ENCODE measurements at places on chromosomes 5 and 9.
A peak's percentile ranks its signal among the peaks of the same experiment; 100 is the strongest.

- DNase-seq, result no peak
Observed at GRCh38 chr9:132919614-132920268, 24.7 kb downstream of the TSC1 start.

DNA sequence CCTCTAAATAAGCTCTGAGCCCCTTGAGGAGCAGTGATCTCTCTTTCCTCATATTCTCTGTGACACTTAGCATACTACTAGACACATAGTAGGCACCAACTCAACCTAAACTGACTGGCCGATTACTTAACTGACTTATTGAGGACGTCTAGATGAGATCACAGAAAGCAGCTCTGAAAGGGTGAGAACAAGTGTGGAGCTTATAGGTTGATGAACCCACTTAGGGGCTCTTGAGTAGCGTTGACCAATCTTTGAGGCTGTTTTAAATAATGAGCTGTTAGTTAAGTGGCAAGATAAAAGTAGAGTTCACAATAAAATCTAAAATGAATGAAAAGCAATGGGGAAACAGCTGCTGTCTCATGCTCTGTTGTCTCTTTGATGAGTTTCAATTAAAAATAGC is 124.7 kb upstream of the TNPO1 start:
- DNase-seq, result no peak

- DNase-seq, result no peak
Observed at GRCh38 chr9:75921391-75922127, 31.1 kb downstream of the PCSK5 start.

GRCh38 chr5:160434022-160434531 is 12.4 kb downstream of the PTTG1 start:
- no peak for DNase-seq

- no peak for DNase-seq
Observed at GRCh38 chr9:74666625-74667316, 169.6 kb downstream of the RORB start.

GRCh38 chr9:77769246-77769645 is 121.1 kb upstream of the GNA14 start:
- no peak for DNase-seq

DNA sequence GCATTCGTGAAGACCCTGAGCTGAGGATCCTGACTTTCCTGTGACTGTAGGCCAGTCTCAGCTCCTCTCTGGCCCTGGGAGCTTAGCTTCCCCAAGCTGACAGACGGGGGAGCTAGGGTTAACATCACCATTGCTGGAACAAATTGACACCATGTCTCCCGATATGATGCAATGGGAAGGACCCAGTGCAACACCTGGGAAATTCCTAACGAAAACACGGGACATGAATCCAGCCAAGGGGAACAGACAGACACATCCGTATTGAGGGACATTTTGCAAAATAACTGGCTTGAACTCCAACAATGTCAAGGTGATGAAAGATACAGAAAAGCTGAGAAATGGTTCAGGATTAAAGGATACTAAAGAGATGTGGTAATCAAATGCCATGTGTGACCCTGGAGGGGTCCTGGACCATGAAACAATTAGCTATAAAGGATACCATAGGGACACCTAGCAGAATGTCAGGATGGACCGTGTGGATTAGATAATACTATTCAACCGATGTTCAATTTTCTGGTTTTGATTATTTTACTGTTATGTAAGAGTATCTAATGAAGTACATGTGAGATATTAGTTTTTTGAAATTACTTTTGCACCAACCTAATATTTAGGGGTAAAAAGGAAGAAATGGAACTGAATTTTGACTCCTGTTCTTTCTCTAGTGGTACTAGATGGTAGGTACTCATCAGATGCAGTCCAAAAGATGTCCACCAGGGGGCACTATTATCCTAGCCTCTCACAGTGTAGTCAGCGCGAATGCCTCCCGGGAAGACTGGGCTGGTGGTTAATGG is 52.7 kb downstream of the NDST1 start:
- DNase-seq, result peak; percentile 84

- peak; percentile 24 for DNase-seq
Observed at GRCh38 chr5:148875205-148875875, 48.9 kb downstream of the ADRB2 start.

GRCh38 chr5:16937503-16938161 is 1.5 kb upstream of the MYO10 start:
- DNase-seq, result no peak

DNA sequence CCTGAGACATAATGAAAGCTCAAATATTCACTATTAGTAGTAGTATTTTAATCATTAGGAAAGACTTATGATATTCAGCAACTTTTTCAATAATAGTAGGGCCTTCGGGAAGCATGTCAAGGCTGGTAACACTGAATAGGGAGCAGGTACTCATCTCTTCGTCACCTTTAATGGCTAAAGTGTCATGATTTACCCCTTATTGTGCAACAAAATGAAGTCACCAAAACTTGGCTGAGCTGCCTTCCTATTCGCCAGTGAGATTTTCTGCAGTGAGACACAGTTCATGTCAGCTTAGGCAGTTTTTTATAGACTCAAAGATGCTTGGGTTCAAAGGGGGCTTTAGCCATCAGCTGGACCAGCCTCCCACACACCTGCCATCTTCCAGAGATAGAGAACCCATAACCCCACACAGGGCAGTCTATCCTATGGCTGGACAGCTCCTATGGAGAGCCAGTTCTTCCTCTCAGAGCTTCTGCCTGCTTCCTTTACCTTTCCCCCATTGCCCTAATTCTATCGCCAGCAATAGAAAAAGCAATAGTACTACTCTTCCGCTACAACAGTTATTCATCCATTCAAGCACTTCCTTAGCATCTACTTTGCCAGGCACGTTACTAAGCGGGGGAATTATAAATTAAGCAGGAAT is 2.3 kb upstream of the CPLX2 start:
- DNase-seq, result no peak

DNA sequence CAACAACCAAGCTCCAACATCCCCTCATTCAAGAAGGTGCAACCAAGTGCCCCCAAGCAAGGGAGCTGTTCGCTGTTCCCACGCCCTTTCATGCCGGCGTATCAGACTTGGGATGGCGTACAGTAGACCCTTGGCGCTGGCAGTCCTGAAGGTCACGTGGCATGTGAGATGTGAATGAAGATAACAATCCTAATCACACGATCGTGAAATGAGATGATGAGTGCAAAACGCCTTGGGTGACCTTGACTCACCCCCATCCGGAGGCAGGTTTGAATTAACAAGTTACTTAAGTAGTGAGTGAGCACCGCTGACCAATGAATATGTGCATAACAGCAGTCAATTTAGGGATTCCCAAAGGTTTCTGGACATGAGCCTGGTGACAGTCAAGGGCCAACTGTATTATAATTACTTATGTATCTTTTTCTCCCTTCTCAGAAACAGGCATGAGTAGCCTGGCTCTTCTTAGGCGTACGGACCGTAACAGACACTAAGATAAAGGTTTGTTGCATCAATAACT is 150.2 kb downstream of the TTLL11 start:
- no peak for DNase-seq

GRCh38 chr9:89187541-89187940 is 8.9 kb upstream of the SHC3 start:
- no peak for DNase-seq

DNA sequence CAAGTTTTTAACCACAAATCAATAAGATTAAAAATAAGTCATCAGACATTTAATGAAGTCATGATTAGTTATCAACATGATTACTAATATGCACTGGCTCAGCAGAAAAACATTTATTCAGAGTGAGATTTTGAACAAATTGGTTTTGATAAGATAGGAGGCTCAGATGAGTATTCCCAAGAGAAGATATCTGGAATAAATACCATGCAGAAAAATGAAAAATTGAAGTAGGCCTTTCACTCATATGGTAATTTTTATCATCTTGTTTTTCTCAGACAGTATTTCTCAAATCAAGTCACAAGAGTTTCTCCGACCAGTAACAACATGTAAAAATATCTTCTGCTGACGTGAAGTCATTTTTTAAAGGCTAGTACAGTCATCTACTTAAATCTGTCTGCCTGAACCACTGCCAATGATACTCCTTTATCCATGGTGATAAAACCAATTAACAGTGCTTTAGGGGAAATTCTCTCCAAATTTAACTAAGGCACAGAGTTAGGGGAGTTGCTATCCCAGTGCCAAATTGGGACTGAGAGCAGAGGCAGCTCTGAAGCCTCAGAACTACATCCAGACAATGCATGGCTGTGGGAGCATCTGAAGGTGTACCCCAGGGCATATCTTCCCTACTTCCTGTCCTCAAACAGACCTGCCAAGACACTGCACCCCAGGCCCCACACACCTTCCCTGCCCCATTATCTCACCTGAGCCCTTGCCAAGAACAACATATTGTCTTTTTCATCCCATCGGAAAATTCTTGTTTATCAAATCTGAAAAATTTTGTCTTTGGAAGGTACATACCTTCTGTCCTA is 105.5 kb upstream of the TSLP start:
- no peak for DNase-seq

DNA sequence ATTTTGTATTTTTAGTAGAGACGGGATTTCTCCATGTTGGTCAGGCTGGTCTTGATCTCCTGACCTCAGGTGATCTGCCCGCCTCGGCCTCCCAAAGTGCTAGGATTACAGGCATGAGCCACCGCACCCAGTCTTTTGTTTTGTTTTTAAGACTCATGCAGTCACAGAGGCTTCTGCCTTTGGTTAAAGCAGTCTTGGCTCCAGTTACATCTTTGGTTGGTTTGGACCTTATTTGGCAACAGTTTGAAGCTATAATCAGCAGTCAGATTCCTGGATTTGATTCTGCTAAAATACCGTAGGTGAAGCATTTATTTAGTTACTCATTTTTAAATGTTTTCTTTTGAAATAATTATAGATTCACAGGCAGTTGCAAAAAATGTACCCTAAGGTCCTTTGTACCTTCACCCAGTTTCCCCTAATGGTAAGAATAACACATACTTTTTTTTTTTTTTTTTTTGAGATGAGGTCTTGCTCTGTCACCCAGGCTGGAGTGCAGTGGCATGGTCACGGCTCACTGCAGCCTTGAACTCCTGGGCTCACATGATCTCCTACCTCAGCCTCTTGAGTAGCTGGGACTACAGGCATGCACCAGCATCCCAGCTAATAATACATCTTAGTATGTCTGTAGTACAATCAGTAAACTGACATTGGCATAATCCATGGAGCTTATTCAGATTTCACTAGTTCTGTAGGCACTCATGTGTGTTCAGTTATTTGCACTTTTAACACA is 15.7 kb downstream of the USP20 start:
- DNase-seq, result no peak

- no peak for DNase-seq
Observed at GRCh38 chr5:81428861-81429260, 34.9 kb upstream of the ACOT12 start.

DNA sequence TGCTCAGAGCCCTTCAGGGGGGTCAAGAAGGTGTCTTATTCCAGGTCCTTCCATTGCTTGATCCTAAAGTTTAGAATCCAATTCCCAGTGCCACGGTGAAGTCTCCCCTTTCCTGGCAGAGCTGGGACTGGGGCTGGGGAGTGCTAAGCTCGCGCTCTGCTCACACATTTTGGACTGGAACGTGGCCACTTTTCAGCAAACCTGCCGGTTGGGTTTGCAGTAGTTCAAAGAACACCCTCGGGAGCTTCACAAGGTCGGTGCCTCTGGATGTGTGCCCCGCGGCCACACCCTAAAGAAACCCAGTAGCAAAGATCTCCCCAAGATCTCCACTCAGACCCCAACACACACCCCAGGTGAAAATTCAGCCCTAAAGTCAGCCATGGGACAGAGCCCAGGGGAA is at the start of gene C9orf152:
C9orf152 (minus strand) TSS at position 129 of the 400 bp plus-strand sequence. CDS start 580 bp downstream, outside the sequence.
- no peak for DNase-seq

DNA sequence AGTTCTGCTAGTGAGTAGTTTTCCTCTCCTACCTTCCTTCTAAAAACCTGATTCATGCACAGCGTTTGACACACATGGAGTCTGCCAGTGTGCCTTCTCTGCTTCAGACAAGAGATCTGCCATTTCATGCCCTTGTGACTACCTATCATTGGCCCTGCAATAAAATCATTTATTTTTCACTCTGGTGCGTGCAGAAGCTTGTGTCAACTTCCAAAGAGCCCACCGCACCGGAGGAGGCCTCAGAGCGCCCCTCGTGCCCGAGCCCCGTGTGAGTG is 13.7 kb downstream of the HNRNPH1 start:
- DNase-seq, result no peak

DNA sequence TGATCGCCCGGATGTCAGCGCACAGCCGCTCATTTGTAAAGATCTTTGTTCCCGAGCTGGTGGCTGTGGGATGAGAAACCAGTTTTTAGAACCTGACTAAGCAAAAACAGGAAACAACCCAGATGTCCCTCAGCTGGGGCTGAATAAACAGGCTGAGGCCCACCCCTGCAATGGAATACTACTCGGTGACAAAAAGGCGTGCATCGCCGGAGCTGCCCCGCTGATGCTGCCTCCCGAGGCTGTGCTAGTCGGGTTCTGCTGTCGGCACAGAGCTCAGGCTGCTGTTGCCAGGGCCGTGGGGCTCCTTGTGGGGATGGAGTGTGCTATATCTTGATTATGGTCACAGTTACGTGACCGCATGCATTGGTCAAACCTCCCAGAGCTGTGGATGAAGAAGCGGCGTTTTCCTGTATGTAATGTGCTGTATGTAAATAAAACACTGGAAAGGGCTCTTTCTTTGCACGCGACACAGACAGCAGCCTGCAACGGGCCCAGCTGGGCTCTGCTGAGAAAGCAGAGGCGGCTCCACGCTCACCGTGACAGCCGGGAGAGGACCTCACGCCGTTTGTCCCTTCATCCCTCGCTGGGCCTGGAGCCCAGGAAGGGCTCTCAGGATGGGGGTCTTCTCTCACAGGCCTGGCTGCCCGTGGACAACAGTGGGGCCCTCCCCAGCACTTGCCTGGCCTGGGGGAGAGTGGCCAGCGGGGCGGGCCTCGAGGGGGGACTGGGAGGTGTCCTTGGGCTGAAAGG is 51.5 kb upstream of the RNU6ATAC start:
- DNase-seq, result peak; percentile 44

- no peak for DNase-seq
Observed at GRCh38 chr5:14059810-14060209, 83.3 kb upstream of the TRIO start.

GRCh38 chr5:151504006-151504405 is 56.6 kb downstream of the SLC36A1 start:
- DNase-seq, result no peak

Measured in AG20443 (cell line).